ENCODE measurements at places on chromosomes 13 and 19.

GRCh38 chr13:77516342-77516789 lies 19.1 kb upstream of the SCEL start:
- DNase-seq, result no peak

- no peak for DNase-seq
These were observed 774.1 kb downstream of the LIG4 start for GRCh38 chr13:107441279-107441678.

DNA sequence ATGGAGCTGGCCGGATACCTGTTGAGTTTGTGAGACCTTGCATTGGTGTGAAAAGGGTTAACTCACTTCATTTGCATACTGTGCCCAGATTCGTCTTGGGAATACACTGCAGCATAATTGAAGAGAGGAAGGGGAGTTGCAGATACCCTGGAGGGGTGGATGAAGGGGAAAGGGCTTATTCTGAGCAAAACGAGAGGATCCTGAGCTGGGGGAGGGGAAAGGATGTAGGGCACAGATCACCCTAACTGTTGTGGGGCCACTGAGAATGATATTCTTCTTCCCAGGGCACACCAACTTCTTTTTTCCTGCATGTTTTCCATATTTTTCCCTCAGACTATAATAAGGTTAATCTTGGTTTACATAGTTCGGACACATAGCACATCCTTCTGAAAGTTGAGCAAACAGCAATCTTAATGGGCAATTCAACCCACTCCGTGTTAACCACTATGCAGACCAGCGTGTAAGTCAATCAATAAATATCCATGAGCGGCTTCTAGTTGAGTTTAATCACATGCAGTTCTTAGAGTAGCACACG lies 11.7 kb upstream of the PTPRS start:
- no peak for DNase-seq

DNA sequence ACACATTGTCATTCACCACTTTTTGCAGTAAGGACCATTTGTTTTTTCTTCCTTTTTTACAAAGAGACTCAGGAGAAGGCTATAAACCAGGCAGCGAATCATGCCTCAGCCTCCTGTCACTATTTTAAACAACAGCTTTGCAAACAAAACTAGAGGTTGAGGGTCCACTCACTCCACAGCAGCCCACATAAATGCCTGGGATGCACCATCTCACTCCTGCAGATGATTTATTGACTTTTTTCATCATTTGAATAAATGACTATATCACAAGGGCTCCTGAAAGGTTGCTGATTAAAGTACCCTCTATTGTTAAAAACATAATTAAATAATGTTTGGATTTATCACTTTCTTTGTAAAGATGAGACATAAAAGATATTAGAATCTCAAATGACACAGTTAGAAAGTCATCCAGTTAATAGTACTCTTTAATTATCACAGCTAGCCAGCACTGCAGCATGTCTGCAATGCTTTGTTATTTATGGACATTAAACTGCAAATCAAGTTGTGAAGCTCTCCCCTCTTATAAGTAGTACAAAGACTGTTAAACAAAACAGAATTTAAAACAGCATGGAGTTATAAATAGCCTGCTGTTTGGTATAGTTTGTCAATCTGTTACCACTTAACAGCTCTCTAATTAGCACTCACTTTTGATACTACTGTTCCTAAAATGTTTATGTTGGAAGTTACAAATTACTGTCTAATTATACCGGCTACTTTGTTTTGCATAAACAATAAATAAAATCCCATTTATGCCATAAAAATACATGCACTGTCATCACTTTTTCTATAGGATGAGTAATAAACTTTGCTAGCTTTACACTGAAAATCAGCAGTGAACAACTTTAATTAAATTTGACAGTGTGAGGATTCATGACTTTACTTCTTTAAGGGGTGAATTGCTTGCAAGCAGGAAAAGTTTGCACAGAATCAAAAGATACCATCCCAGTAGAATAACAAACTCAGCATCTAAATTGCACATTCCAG lies 853.2 kb downstream of the UQCRFS1 start:
- DNase-seq, result no peak

- peak; percentile 99 for DNase-seq
These were observed at the start of gene TRIM28 for GRCh38 chr19:58543826-58544590. Gene TRIM28, plus strand, starts transcription at chr19:58544064. Its CDS starts 694 bp downstream, at chr19:58544758.

DNA sequence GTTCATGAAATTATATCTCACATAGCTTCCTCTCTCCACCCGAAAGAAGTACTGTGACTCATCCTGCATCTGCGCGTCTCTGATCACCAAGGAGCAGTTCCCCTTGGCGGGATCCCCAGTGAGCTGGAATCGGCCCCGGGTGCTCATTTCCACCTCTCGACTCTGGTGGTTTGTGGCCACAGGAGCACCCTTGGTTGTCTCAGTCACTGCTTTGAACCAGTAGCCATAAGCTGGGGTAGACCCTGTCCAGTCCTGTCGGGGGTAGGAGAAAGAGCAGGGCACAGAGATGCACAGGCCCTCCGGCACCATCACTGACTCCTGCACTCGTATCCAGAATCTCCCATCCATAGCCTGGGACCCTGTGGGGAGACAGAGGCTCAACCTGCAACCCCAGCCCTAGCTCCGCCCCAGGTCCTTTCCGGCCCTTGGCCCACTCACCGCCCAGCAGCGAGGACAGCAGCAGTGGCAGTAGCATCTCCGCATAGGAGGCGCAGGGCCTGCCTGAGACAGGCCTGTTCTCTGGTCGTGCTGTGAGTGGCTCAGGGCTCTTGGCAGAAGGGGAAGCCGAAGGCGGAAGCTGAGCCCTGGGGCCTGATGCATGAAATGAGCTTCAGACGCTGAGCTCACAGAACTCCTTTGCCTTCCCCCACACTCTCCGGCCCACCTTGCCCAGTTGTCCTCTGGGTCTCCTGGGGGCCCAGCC lies at the start of gene SIGLEC10:
Gene SIGLEC10 (minus strand): TSS at position 536 of the 703 bp plus-strand sequence. CDS start 61 bp downstream, at position 475.
- DNase-seq, result peak; percentile 80

GRCh38 chr19:18765224-18765623 lies 25.9 kb downstream of the COMP start:
- DNase-seq, result no peak

DNA sequence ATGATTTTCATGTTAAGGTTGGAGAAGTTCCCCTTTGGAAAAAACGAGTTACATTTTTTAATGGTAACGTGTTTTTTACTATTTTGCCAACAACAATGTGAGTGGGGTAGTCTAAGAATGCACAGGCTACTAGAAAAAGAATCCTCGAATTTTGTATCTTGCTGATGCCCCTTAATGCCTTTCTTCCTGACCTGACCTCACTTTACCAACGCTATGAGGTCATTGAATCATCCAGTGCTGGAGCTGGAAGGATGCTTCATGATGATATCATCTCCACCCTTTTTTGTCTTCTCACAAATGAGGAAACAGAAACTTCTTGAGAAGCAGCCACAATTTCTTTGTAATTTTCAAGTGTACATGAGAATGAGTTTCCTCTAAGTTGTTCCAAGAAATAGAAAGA lies 8.2 kb upstream of the UBL3 start:
- DNase-seq, result no peak

- no peak for DNase-seq
These were observed 214.8 kb downstream of the COG6 start for GRCh38 chr13:39870197-39870747.

DNA sequence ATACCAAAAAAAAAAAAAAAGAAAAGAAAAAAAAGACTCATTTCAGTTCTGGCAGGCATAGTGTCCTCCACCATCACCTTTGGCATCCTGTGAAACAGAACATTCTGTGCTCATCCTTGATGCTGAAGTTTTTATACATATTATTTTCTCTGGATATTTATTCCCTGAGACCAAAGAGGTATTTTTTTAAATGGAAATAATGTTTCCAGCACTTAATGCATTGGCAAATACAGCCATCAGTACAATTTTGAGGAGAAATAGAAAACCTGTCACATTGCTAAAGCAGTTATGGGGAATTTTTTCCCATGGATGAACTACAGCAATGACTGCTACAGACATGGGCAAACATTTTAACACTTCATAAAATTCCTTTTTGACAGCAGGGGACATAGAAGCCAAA lies 312.4 kb downstream of the DNAJC15 start:
- DNase-seq, result no peak

DNA sequence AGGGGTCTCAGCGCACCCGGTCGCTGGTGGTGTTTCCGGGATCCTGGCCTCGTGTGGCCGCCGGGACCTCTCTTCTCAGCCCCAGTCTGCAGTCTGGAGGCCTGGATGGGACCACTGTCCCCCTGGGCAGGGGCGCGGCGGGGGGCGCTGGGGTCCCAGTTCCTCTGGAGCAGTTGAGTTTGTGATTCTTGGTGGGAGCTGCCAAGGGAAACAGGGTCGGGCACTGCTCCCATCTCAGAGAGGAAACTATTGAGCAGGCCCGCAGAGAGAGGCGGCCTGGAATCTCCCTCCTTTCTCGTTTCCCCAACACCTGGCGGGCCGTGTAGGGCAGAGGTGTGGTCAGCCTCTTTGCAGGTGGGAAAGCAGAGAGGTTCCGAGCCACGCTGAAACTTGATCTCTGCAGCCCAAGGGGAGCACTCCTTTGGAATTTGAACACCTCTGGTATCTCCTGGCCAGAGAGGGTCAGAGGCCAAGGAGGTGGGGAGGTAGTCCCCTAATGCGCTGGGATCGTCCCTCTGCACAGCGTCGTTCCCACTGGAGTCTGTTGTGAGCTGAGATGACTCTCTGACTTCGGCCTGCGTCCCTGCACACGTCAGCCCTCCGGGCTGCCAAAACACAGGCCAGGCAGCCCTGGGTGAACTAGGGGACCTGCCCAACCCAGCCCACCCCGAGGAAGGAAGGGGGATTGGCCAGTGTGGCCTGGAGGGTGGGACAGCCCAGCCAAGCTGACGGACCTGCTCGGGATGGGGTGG lies 741 bp downstream of the PLEKHF1 start:
- DNase-seq, result peak; percentile 85

DNA sequence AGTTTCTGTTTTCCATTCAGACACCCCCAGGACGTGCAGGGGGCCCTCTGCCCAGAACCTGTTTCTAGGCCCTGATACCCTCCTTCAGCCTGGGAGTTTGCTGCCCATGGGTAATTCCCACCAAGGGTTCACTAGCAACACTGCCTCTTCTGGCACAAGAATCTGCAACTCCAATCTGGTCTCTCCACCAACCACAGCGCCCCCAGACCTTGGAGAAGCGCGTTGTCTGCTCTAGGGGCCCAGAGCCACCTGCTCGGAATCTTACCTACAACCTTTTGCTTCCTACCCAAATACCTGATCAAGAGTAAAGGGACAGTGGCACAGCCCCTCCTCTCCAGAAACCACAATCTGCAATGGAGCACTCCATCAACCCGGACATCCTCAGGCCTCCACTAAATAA lies 763 bp downstream of the ZNF180 start:
- DNase-seq, result no peak

DNA sequence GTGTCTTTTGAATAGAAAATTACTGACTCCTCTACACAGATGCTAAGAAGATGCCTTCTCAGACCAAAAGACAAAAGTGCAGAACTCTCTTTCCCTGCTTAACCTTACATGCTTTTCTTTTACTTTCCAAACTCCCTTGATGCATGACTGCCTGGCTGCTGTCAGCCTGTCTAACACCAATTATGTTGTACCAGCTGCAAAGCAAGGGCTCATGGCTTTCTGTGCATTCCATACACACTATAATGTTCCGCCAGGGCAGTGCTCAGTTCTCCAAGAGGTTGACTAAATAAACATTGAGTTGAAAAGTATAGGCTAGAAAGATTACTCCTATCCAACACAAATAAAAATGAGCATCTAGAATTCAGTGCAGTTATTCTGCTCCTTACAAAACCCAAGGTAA lies 330.4 kb upstream of the NBEA start:
- DNase-seq, result no peak

DNA sequence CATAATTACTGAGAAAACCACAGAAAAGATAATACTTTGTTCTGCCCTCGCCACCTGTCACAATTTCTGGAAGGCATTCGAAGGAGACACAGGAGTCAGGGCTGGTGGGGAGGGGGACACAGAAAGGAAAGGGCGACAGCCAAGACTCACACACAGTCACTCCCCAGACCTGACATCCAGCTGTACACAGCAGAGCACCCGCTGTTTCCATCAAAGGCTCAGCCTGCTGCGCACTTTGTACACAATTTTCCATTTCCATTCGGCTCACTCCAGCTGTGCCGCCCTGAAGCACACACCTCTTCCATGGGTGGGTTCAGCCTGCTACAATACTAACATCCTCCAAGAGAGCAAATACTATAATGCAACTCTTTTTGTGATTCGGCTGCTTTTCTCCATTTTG lies 38.0 kb downstream of the STK24 start:
- no peak for DNase-seq

DNA sequence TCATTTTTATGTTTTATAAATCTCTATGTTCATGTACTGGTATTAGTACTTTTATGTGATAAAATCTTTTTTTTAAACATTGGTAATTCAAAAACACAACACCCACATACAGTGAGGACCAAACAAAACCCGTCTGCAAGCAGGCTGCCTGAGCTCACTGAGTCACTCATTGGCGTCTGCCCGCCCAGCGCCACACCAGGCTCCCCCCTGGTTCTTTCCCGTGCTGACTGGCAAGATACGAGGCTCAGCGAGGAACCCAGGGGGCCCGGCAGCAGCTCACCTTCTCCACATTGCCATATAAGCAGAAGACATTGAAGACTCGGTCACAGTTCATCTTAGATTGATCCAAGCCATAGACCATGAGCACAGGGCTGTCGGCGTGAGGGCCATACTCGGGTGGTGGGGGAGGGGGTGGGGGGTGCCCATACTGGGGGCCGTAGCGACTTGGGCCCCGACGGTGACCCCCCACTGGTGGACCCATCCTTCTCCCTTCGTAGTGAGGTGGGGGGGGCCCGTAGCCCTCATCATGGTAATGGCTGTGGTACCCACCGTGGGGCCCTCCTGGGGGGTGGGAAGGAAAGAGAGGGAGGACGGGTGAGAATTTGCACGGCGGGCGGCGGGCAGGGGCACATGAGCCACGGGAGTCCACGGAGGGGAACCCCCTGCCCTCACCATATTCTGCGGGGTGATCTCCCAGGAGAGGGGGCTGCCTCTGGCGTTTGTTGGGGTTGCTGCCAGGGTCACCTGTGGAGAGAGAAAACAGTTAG lies 8.4 kb upstream of the ECH1 start:
- no peak for DNase-seq

DNA sequence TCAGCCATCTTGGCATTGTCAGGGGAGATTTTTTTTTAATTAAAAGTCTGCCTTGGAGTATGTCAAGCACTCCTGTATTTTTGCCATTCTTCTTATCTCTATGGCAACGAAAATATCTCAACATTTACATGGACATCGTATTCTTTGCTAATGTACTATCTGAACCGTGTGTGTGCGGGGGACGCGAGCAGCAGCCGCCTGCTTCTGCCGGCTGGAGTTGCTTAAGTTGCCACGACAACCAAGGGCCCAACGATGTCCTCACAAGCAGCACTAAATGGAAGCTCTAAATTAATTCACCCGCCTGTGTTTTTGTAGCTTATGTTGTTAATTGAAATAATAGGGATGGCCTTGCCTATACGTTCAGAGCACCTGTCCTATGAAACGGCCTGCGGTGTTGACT lies 309.5 kb downstream of the TEX29 start:
- no peak for DNase-seq
